ENCODE measurements at places on chromosomes 13 and 19.

- DNase-seq: no peak
Measured at GRCh38 chr19:34287662-34288140, 33.3 kb downstream of the GARRE1 start.

DNA sequence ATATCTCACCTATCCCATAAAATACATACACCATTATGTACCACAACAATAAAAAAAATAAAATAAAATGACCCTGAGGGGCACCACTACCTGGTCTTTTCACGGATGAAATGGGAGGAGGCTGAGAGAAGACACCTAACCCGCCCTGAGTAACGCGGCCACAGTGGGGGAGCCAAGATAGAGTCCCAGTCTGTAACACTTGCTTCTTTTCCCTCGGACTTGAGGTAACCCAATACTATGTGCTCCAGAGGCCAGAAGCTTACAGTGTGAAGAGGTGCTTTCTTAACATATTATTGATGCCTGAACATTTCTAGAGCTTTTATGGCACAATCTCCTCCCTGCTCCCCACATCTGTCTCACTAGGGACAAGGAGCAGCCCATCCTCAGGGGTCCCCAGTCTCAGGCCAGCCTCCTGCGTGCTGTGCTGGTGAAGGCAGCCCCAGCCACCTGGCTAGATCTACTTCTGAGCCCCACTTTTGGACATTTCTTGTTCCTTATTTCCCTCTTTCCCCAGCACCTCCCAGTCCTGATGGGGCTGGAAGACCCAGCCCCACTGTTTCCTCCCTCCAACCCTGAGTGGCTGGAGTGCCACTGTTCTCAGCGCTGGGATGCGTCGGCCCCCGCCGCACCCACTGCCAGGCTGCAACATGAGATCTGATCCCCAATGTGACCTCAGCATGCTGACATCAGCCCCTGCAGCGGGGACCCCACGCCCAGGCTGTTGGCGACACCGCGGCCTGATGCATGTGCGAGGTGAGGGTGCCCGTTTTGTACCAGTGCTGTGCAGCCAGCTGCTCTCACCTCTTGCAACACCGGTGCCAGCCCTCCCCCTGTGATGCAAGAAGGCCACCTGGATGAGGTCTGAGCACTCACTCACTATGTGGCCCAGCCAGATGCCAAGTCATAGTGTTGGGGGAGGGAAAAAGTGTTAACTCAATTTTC, 143.3 kb downstream of the DCLK1 start:
- DNase-seq: no peak

DNA sequence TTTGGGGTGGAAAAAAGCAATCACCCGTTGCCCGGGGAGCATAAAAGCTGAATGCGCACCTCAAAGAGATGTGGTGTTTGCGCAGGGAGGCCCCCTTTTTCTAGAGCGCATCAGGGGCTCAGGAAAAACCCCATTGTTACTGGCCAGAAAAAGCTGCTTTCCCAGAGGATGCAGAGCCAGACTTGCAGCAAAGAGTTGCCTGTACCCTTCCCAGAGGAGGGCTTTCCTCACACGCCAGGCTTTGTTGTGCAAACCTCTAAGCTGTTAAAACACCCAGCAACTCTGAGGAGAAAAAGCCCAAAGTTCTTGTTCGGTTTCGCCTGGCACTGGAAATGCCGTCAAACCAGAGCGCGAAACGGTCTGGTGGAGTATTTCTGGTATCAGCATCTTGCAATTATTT, 29.3 kb downstream of the GSX1 start:
- DNase-seq: no peak

GRCh38 chr13:97019236-97019635, 25.0 kb upstream of the OXGR1 start:
- no peak for DNase-seq

- no peak for DNase-seq
Measured at GRCh38 chr13:94140511-94140910, 339.0 kb downstream of the DCT start.

- DNase-seq: no peak
Measured at GRCh38 chr13:49058761-49059160, 83.0 kb downstream of the FNDC3A start.

DNA sequence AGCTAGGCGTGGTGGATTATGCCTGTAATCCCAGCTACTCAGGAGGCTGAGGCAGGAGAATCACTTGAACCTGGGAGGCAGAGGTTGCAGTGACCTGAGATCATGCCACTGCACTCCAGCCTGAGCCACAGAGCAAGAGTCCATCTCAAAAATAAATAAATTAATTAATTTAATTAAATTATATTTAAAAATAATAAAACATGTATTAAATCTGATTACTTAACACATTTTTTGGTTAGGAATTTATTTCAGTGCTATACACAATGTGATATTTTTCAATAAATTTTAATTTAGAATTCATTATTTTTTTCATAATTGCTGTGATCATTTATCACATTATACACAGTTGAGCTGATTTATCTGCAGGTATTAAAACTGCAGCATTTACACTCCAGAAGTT, 1101.5 kb upstream of the MIR17HG start:
- DNase-seq: no peak

GRCh38 chr19:30061223-30062064, 119.4 kb downstream of the URI1 start:
- DNase-seq: no peak

DNA sequence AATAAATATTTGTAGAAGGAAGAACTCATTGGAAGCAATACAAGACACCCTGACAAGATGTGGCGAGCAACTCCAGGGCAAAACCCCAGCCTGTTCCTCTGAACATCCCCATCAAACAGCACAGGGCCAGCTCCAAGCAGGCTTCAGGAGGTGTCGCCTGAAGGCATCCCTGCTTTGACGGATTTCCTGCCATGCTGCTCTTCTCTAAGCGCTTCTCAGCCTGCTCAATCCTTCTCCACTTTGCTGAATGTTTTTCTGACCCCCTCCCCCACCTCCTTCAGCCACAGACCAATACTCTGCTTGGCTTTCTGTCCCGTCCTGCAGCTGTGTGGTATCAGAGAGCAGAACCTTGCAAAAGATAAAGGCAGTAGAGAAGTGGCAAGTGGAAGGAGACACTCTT, 28.4 kb downstream of the C19orf81 start:
- DNase-seq: no peak
